NCI-H1105 treated with DMSO at 0.1 percent for 48 hours (cell line): ENCODE measurements at places on chromosomes 1 and 21.
A peak's percentile ranks its signal among the peaks of the same experiment; 100 is the strongest.

DNA sequence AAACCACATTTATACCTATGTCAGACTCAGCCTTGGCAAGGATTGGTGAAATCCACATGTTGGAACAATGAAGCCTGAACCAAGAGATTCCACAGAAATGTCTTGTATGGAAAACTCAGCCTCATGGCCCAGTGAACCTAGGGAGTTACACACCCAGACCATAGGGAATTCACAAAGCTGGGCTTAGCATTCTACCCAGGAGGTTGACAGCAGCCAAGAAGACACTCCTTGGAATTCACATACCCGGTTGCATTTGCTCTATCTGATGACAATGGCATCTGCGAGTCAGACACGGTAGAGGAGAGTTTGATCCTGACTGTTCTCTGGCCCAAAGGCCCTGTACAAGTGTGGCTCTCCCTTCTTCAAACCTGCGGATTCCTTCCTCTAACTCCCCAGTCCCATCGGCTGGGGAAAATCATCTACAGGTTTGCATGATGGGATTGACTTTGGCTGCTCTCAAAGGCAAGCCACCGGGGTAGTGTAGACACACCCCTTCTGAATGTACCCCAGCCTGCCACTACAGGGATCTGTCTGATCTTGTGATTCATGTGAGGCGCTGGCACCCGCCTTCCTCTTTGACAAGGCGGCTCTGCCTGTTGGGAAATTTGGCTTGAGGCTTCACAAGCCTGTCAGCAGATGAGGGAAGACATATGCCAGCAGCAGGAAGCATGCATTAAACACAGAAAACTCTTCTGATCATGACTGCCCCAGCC lies 297.3 kb upstream of the KAZN start:
- no peak for DNase-seq

GRCh38 chr1:109733236-109733870 lies 7.5 kb downstream of the GSTM3 start:
- DNase-seq, result no peak

DNA sequence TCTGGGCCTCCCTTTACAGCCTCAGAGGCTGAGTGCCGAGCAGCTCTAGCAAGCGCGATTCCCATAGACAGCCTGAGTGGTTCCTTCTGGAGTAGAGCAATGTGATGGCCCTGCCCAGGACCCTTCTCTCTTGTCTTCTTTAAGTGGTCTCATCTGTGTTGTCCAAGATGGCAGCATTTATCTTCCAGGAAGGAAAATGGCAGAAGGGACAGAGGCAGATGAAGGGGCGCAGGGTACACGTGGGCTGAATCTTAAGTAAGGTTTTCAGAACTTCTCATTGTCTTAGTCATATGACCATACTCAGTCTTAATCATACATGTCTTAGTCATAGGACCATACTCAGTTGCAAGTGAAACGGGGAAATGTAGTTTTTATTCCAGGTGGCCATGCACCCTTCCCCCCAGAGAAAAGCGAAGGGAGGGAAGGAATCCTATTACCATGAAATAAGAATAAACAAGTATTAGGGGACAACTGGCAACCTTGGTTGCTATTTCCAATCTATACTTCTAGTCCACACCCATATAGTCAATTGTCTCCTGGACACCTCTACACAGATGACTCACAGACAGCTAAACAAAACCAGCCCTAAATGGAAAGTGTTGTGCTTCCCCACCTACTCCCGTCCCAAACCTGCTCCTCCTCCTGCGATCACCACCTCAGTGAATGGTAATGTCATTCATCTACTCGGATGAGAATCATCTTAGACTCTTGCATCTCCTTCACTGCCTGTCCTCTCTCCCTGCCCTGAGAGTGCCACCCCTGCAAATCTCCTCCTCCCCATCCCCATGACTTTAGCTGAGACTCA lies 13.3 kb downstream of the OVAAL start:
- no peak for DNase-seq

DNA sequence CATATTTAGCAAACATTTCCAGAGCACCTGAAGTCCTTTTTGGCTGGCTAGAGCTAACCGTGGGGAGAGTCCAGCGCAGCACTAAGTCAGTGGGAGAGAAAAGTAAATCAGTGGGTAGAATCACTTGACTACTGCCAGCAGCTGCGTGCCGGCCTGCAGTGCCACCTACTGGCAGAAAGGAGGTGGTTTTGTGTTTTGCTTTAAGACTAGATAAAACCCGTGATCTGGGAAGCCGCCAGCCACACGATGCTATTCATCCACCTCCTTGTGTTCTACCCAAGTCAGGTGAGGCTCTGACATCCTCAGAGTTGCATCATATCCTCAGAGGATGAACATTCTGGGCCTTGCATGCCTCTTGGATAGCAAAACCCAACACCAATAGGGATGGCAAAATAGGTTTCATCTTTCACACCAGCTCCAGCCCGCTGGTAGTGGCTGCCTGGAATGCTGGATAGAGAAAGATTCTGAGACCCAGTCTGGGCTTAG lies 14.1 kb upstream of the HEYL start:
- DNase-seq, result peak; percentile 70

DNA sequence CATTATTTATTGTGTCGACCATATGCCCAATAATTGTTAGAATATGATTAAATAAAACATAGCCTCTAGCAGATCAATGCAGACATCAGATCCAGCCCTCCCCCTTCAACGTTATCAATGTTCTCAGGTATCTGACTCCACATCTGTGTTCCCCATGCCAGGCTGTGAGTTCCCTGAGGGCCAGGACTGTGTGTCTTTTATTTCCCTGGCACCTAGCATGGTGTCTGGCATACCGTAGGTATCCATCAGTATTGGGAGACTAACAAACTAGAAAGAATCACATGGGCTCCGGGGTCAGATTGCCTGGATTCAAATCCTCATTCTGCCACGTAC lies 48.3 kb downstream of the SDC3 start:
- no peak for DNase-seq

- DNase-seq, result no peak
Measured at GRCh38 chr1:97907886-97908285, 12.9 kb downstream of the DPYD start.

- no peak for DNase-seq
Measured at GRCh38 chr1:184975208-184975870, 1.0 kb upstream of the NIBAN1 start.
